Activated gamma-delta T cell (primary cell): ENCODE measurements at places on chromosomes 13 and 19.

DNA sequence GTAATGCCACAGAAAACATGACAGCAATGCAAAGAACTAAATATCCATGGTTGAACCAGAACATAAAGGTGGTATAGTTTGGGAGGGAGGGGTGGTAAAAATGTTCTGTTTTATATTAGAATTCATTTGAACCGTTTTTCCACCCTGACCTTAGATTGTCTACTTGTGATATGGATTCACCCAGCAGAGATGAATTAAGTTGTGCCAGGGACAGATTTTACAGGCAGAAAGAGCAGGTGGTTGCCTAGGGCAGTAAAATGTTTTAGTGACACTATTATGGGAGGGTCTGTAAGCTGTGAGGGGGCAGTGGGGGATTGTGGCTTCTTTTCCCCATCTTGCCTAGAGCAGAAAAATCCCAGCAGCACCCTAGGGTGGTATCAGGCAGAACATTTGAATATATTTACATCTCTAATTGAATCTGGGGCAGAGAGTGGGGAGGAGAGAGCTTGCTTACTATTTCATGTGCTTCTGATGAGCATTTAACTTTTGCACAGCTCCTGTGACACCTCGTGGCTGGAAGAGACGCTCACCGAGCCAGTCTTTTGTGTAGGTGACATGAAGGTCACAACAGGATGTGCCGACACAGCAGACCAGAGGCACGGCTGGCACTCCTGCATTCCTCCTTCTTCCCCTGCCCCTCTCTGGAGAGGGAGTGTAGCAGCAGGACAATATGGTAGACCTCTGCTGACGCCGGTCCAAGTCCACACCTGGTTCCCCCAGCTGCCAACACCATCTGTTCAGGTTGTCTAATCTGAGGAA, 452.3 kb downstream of the IRS2 start:
- no peak for DNase-seq

- DNase-seq, result peak; percentile 91
Observed at GRCh38 chr19:53537521-53538377, at the start of gene ZNF331. Gene ZNF331 (plus strand): TSS chr19:53538145. CDS start chr19:53569377, 31,232 bp downstream.

GRCh38 chr13:113924184-113924901, 49.5 kb downstream of the C13orf46 start:
- no peak for DNase-seq

- DNase-seq, result no peak
Observed at GRCh38 chr13:59000770-59001169, 1163.0 kb downstream of the DIAPH3 start.

DNA sequence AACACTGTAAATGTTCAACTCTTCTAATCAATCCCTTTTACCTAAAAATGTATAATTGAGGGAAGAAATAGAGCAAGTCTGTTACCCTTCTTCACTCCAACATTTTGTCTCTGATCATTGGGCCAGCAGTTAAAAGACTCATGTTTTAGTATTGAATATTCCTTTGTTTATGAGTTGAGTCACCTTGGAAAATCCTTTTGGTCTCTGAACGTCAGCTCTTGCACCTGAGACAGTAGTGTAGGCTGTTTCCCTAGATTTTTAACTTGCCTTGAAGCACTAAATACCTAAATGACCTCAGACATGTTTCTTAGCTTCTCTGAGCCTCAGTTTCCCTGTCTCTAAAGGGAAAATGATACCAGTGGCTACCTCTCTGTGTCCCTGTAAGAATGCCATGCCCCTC, 184.2 kb downstream of the RFC3 start:
- no peak for DNase-seq

GRCh38 chr19:11541238-11541637, 2.6 kb downstream of the CNN1 start:
- DNase-seq, result no peak

- no peak for DNase-seq
Observed at GRCh38 chr13:96996107-96996506, 1.8 kb upstream of the OXGR1 start.

DNA sequence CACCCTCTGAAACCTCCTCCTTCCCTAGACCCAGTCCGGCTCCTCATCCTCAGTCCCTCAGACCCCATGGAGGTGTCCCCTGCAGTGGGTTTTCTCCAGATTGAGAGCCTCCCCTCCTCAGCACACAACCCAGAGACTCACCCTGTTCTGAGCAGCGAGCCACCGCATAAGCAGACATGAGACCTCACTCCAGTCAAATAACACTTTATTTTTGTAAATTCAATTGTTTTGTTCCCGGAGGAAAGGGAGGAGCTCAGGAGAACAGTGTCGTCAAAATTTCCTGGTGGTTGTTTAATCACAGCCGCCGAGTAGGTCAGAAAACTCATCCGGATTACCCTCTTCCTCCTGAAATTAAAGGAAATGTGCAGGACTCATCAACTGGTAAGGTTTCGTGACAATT, 57.5 kb downstream of the ERICH4 start:
- no peak for DNase-seq

DNA sequence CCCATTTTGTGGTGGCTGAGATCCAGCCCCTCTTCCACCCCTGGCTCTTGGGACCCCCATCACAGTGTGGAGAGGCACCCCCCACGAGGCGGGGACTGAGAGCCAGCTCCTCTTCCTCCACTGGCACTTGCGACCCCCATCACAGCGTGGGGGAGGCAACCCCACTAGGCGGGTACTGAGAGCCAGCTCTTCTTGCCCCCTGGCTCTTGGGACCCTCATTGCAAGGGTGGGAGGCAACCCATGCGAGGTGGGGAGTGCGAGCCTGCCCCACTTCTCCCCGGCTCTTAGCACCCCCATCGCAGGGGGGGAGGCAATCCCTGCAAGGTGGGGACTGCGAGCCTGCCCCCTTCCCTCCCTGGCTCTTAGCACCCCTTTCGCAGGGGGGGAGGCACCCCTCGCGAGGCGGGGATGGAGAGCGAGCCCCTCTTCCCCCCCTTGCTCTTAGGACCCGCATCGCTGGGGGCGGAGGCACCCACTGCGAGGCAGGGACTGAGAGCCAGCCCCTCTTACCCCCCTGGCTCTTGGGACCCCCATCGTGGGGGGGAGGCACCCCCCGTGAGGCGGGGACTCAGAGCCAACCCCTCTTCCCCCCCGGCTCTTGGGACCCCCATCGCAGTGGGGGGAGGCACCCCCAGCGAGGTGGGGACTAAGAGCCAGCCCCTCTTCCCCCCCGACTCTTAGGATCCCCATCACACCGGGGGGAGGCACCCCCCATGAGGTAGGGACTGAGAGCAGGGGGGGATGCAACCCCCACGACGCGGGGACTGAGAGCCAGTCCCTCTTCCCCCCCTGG, 364.6 kb upstream of the SPRY2 start:
- DNase-seq, result no peak

- DNase-seq, result no peak
Observed at GRCh38 chr19:876780-877314, 16.1 kb downstream of the MED16 start.

DNA sequence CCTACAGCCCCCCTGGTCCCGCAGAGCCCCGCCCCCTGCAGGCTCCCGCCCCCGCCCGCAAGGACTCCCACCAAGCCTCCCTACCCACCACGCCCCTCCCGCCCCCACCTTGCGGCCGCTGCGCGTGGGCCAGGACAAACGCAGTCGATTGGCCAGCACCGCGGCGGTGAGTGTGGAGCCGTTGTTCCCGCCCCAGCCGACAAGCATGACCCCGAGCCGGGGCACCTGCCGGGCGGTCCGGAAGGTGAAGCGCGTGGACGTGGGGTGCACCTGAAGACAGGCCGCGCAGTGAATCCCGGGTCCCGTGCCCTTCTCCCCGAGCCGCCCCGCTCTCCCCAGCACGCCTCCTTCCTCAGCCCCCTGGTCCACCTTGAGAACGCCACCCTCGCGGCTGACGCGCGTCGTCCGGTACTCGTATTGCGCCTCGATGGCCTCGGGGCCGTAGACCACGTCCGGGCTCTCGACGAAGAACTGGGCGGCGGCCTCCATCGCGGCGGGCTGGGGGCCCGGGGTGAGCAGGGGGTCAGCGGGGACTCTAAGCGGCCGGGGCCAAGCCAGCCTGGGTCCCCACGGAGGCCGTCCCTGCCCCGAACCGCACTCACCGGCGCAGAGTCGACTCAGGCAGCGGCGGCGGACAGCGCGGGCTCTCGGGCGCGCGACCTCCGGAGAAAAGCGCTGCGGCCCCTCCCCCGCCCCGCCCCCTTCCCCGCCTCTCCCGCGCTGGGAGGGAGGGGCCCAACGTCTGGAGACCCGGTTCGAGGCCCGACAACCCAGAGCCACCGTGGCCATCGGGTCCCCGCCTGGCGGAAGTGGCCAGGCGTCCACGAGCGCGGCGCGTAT, at the start of gene ISYNA1:
Gene ISYNA1, minus strand, starts transcription at position 643 of the 840 bp plus-strand sequence. Its CDS starts 154 bp downstream, at position 489.
- DNase-seq, result peak; percentile 58

GRCh38 chr13:98468361-98468760, 108.5 kb downstream of the STK24 start:
- DNase-seq, result no peak

DNA sequence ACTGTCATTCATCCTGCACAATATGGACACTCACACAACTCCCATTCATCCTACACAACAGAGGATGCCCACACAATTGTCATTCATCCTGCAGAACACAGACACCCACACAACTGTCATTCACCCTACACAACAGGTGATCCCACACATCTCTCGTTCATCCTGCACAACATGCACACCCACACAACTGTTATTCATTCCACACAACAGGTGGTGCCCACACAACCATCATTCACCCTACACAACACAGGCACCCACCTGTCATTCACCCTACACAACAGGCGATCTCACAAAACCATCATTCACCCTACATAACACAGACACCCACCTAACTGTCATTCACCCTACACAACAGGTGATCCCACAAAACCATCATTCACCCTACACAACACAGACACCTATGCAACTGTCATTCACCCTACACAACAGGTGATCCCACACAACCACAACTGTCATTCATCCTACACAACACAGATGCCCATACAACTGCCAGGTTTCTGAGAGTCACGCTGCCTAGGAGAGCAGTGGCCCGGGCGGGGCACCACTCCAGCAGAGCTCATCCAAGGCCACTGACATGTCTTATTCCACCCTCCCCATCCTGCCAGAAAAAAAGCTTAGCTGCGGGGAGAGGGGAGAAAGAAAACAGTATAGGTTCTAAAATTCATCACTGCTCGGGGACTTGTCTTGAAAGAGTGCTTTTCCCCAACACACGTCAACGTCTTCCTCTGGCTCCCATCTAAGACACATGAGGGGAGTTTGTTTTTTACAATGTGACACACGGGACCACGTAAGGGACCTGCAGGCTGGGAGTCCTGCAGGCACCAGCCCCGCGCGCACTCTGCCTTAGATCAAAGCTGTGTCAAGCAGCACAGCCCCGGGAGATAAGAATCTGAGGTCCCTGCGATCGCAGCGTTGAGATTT, 44.0 kb downstream of the KLF2 start:
- DNase-seq, result peak; percentile 50

DNA sequence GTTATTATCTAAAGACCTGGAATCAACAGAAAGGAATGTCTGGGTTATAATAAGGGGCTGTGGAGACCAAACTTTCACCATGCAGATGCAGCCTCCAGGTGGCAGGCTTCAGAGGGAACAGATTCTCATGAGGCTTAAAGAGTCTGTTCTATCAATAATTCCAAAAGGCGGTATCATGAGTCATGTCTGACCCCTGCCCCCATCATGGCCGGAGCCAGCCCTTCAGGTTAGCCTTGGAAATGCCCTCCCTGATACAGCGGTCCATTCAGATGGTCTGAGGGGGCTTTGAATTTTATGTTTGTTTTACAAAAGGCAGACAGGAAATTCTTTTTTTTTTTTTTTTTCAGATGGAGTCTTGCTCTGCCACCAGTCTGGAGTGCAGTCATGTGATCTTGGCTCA, 21.7 kb upstream of the LAMP1 start:
- DNase-seq, result no peak

DNA sequence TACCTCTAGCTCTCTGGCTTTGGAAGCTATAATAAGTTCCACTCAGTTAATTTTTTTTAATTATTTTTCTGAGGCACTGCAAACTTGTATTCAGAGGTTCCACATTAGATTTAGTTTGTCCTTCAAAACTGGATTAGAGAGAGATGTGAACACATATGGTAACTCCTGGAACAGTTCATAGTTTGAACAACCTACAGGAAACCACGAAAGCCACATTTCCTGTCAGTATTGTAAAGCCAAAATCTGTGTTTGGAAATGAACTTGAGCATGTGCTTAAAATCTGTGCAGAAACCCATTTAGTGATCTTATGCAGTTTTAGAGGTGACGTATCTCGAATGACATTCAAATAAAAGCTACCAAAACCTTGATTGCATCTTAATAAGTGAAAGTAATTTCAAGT, 1952.0 kb downstream of the OLFM4 start:
- no peak for DNase-seq

GRCh38 chr13:83499286-83499685, 383.0 kb downstream of the SLITRK1 start:
- DNase-seq, result no peak

GRCh38 chr19:12126707-12127106, 13.4 kb downstream of the ZNF20 start:
- DNase-seq, result no peak

DNA sequence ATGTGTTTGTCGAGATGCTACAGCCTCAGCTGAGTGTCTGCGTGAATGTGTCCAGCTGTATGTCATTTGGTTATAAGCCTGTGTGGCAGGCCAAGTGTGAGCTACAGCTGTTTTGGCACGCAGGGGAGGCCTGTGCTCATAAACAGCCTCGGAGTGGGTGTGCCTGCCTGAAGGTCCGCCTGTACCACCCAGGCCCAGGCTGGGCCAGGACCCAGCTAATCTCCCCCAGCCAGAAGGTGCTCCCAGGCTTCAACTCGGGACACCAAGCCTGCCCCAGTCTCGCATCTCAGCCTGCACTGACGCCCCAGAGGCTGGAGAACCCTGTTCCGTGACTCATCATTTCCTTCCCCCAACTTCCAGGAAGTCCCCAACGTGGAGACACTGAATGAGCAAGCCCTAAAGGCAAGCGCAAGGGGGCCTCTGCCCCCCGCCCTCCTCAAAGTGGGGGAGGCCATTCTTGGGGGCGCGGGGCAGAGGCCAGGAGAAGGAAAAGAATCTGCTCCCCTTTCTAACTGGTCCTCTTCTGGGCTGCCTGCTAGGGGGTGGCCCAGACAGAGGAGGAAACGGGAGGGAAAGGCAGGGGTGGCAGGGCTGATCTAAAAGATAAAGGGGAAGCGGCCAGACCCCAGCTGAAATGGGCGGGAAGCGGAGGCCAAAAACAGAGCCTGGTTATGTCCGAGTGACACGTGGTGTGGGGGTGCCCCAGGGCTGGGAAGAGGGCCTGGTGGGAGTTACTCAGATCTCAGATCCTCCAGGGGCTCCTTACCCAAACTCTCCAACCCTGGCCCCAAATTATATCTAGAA, 2.0 kb downstream of the SLC1A5 start:
- DNase-seq, result peak; percentile 60

- DNase-seq, result no peak
Observed at GRCh38 chr13:99908140-99908803, 63.3 kb downstream of the ZIC5 start.

- no peak for DNase-seq
Observed at GRCh38 chr13:24922387-24922744, 158.4 kb downstream of the RNF17 start.
